ENCODE measurements at places on chromosomes 7 and 10.

GRCh38 chr10:132521466-132522102 lies 16.0 kb upstream of the INPP5A start:
- DNase-seq, result no peak

- DNase-seq, result no peak
Measured at GRCh38 chr7:7789551-7789988, 71.2 kb upstream of the RPA3 start.

DNA sequence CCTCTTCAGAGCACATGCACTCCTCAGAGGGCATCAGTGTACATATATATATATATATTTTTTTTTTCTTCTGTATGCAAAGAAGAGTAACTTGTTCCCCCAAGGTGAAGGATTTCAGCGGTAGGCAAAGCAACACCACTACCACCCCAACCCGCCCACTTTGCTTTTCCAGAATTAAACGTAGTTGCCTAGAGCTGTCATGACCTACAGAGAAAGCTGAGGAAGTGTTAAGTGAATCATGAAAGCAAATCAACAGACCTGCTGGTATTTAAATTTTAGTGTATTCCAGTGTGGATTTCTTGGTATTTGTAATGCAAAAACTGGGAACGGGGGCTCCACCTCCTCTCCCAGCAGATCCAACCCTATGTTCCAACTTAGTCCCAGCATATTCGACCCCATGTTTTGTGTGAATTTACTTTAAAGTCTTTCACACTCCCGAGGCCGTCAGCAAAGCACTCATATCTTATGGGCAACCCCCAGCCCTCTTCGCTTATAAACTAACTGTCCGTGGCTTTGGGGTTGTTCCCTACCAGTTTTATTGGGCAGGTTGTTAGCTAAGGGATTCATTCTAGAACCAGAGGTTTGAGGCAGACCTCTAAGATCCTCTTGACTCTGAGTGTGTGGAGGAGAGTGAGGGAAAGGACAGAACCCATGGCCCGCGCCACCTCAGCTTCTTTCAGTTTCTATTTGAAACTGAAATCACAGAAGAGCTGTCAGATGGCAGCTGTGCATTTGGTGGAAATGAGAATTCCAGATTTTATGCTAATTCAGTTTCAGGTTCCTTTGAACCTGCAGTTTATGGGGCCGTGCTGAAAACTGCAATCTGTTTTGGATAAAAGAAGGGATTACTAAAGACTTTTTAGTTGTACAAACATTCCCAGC lies 450.2 kb upstream of the GALNT17 start:
- DNase-seq, result no peak

DNA sequence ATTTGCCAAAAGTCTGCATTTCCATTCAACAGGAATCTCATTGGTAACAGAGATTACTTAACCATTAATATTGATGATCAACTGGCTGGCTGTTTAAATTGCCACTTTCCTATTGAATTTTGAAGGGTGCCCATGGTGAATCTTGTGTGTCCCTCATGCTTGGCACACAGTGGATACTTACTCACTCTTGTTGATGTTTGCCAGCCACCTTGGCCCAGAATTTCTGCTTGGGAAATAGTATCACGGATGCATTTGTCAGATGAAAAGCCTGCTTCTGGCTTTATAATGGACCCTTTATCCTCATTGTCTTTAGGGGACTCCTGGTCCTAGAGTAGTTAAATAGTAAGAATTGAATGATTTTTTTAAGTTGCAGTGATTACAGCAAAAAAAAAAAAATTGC lies 52.0 kb downstream of the MMRN2 start:
- DNase-seq, result no peak

GRCh38 chr10:15815242-15815885 lies 44.9 kb downstream of the MINDY3 start:
- DNase-seq, result no peak

DNA sequence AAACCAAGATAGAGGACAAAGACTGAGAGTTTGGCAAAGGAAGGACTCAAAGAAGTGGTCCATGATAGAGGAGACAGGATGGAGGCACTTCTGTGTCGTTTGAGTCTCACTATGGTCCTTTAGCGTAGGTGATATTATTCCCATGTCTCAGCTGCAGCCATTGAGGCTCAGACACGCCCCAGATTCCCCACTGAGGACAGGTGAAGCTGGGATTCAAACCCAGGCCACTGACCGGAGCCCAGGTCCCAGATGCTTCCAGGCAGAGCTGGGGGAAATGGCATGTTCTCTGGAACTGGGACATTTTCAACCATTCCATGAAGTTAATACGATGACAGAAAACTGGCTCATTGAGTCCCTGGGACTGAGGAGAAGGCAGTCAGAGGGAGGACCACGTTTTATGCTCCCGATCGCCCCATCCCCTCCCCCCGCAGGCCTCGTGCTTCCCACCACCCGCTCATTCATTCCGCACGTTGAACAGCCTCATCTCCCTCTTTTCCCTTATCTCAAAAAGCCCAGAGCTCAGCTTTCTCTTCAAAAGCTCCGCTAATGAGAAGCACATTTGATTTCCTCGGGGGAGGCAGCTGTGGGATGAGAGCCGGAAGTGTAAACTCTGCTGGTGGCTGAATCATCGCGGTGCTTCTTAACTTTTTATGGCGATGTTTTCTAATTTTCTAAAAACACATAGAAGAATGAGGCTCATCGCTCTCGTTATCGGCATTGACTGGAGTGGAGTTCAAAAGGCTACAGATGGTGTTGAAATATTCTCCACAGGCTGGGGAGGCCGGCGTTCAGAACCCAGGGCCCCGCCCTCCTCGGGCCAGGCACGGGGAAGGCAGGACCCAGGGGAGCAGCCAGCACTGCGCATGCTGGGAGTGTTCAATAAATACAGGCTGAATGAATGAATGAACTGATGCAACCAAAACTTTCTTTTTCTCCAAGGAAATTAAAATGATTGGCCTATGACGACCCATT lies 64.0 kb downstream of the OAT start:
- DNase-seq, result no peak

DNA sequence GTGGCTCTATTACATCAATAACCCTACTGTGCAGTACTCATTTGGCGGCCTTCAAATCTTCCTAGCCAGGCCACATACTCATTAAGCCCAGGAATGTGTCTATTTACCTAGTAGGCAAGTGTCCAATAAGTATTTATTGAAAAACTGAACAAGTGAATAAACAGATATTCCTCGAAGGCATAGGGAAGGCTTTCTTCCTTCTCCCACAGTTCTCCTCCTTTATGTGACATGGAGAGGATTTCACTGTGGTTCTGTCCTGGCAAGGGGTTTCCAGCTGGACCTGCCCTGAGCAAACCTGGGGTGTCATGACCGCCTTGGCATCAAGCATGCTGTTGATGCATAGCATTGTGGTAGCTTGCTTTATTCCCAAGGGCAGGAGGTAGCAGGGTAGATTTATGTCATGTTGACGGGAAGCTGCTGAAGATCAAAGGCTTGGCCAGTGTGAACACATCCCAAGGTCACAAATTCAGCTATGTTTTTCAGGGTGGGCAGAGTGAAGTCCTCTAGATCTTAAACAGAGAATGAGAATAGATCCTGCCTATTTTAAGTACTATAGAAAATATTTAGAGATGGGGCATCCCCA lies 195.1 kb downstream of the INHBA start:
- no peak for DNase-seq

DNA sequence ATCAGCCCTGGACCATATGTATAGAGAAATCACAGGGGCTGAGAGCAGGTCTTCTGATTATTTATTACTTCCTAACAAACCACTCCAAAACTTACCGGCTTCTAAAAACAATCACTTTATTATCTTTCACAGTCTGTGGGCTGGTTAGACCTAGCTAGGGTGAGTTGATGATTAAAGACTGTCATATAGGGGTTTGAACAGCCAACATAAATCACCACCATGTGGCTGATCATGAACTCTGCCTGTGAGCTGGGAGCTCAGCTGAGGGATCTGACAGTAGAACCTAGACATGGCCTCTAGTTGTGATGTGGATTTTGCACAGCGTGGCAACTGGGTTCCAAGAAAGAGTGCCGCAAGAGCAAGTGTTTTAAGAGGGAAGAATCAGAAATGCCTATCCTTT lies 305.4 kb downstream of the CSTF2T start:
- no peak for DNase-seq

- DNase-seq, result no peak
Measured at GRCh38 chr7:96685353-96685752, 24.3 kb downstream of the SEM1 start.

- no peak for DNase-seq
Measured at GRCh38 chr10:82242778-82243177, 367.8 kb downstream of the NRG3 start.

- DNase-seq, result no peak
Measured at GRCh38 chr7:69445541-69445940, 152.7 kb upstream of the AUTS2 start.

DNA sequence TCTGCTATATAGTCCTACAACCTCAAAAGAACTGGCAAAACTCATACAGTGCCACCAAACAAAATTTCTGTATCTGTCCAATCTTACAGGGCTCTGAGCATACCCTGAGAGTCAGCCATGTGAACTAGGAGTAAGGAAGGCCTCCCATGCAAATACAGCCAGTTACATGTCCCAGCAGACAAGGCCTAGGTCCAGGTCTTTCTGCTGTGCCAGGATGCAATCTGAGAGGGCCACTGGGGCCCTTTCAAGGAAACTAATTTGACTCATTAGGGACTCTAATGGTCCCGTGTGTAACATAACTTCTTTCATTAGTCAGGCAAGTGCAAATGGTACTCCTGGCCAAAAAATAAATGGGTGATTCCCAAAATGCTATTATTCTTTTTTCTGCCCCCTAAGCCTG lies 17.9 kb upstream of the HIBADH start:
- no peak for DNase-seq

GRCh38 chr7:32533276-32534029 lies 38.2 kb downstream of the AVL9 start:
- no peak for DNase-seq

- DNase-seq, result no peak
Measured at GRCh38 chr10:26759008-26759407, 61.5 kb downstream of the PDSS1 start.

GRCh38 chr10:11411926-11412545 lies 199.4 kb downstream of the USP6NL start:
- no peak for DNase-seq

Measured in T-helper 1 cell (primary cell).